ENCODE measurements at places on chromosomes 5 and 9. TPM values are rescaled to one million over a fixed set of nuclear protein-coding genes. Genes with fewer than 3 reads are reported as not detected.

SPINK6 gene
- not detected for total RNA-seq

AOPEP gene
- total RNA-seq = 6.9 TPM

CDK7 gene
- 40.8 TPM for total RNA-seq

- no peak for DNase-seq
These were observed 86.8 kb upstream of the MEGF10 start for GRCh38 chr5:127203818-127204217.

DNA sequence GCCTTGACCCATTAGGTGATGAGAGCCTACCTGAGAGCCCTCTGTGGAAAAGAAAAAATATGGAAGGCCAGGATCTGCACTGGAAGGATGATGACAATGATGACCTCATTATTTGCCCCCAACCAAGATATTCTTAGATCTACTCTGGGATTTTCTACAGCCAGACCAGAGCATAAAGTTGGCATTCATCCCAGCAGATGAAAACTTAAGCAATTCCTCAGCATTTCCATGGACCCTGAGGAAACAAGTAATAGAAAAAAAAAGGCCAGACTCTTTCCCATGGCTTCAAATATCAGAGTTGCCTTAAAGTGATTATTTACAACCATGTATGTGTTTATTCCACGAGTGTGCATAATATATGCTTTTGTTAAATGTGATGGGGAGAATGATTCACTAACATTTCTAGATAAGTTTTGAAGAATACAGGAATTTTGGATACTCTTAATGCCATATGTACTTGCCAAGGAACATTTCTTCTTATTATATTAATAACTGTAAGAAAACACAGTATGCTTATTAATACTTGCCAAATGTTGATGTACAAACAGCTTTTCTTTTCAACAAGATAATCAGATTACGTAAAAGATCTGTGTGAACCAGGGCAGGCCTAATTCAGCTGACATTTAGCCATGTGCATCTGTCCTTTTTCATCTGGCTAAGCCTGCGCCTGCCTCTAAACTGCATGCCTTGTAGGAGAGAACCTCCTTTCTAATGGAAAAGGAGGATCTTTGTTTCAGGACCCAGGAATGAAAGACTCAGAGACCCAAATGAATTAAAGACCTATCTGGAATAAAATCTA is 94.8 kb downstream of the ARRDC3 start:
- DNase-seq = no peak

GRCh38 chr9:85658716-85659115 is 83.0 kb downstream of the AGTPBP1 start:
- DNase-seq = no peak

GRCh38 chr5:161432798-161433197 is 113.7 kb downstream of the GABRB2 start:
- no peak for DNase-seq

DNA sequence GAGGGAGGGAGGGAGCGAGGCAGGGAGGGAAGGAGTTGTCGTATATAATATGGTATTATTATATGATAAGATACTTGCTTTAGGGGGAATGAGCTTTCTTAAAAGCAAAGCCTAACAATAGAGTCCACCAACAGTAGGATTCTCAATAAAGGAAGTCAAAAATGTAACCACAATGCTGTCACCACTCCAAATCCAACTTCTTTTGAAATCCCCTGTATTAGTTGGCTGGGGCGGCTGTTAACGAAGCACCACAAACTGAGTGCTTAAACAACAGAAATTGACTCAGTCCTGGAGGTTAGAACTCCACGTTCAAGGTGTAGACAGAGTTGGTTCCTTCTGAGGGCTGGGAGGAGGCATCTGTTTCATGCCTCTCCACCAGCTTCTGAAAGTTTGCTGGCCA is 23.1 kb downstream of the GAS1 start:
- no peak for DNase-seq

GRCh38 chr5:26700759-26701384 is 337.5 kb downstream of the CDH9 start:
- DNase-seq = no peak

Data from CD8-positive, alpha-beta memory T cell (primary cell).